ENCODE measurements at places on chromosomes 1 and 21.

DNA sequence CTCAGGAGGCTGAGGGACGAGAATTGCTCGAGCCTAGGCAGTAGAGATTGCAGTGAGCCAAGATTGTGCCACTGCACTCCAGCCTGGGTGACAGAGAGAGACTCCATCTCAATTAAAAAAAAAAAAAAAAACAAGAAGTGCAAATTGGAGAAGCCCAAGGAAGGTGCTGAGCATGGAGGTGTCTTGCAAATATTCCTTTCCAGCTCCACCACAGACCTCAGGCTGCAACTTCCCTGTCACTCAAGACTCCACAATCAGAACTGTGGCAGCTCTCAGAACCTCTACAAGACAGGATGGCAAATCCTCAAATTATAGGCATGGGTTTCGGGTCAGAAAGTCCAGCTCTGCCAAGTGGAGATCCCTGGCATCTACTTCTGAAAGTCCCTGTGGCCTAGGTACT, 104.4 kb upstream of the TIAM1 start:
- no peak for DNase-seq

DNA sequence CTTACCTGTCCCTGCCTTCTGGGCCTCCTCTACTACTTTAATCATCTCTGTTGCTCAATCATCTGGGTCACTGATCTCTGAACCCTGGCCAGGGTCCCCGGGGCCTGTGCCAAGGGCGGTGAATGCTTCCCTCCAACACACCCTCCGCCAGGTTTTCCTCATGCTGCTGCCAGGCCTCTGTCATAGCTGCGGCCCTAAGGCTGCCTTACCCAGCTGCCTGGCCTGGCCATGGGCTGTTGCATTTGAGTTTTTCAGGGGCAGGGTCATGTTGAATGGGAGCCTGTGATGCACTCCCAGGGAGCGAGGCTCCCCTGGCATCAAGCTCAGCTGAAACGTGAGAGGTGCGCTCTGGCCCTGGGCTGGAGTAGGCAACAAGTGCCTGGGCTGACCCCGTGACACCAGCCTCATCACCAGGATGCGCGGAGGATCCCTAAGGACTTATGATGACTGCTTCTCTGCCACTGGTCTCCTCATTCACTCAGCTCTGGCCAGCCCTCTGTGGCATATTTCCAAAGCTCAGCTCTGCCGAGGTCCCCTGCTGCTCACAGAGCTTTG, 7.6 kb downstream of the EDN2 start:
- no peak for DNase-seq

DNA sequence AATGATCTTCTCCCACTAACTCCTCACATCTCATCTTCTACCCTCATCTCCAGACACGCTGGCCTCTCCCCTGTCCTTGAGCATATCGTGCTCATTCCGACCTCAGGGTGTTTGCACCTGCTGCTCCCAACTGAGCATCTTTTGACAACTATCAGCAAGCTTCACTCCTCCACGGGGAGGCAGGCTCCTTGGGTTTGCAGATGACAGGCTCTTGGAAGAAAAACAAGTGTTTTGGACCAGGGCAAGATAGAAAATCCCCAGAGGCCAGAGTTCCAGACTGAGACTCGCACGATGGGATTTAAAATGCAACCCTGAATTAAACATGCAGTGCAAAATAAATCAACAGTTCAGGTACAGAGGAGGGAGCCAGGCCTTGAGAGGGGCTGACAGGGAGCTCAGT, 246.7 kb downstream of the PTPRU start:
- no peak for DNase-seq

GRCh38 chr1:226100436-226101391, 38.2 kb downstream of the H3-3A start:
- no peak for DNase-seq

DNA sequence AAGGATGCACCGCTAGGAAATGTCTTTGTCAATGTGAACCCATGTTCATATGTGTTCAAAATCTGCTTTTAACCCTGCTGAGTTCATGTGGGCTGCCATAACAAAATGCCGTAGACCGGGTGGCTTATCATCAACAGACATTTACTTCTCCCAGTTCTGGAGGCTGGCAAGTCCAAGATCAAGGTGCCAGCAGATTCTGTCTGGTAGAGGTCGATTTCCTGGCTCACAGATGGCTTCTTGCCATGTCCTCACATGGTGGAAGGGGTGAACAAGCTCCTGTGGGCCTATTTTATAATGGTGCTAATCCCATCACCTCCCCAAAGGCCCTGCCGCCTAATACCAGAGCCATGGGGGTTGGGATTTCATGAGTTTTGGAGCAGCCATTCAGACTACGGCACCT, 4.6 kb upstream of the CDCP2 start:
- no peak for DNase-seq

DNA sequence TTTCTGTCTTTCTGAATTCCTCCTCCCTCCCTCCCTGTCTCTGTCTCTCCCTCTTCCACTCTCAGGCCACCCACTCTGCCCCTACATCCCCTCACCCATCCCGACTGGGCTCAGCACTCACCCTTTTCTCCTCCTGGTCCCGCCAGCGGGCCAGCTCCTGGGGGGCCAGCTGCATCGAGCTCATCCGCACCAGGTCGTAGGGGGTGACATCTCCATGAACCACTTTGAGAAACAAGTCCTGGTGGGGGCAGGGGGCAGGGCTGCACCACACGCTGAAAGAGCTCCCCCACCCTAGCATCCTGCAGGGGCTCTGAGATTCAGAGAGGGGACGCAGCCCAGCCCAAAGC, 17.8 kb downstream of the SPOCD1 start:
- no peak for DNase-seq

Data from AML-193 (cell line).